ENCODE measurements at places on chromosomes 1 and 21.
A peak's percentile ranks its signal among the peaks of the same experiment; 100 is the strongest.

- no peak for DNase-seq
These were observed 38.5 kb downstream of the OBSCN start for GRCh38 chr1:228246216-228246900.

DNA sequence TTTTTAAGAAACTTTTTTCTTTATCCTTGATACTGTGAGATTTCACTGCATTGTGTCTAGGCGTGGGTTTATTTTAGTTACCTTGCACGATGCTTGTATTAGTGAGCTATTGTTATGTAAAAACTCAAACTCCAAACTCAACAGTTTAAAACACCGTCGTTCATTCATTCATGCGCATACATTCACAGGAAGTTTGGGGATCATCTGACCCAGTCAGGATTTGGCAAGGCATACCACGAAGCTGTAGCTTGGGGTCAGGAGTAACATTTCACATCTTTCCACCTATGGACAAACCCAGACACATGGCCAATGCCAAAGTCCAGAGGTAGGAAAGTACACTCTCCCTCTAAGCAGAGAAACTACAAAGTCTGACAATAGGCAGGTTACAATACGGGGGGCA lies 324.6 kb upstream of the CHRM3 start:
- DNase-seq = no peak

GRCh38 chr1:229643996-229644745 lies 18.1 kb downstream of the URB2 start:
- DNase-seq = no peak

GRCh38 chr1:115479055-115479482 lies 141.0 kb upstream of the NGF start:
- DNase-seq = no peak

- DNase-seq = peak; percentile 62
These were observed 500 bp downstream of the EPHA10 start for GRCh38 chr1:37764414-37764825.

DNA sequence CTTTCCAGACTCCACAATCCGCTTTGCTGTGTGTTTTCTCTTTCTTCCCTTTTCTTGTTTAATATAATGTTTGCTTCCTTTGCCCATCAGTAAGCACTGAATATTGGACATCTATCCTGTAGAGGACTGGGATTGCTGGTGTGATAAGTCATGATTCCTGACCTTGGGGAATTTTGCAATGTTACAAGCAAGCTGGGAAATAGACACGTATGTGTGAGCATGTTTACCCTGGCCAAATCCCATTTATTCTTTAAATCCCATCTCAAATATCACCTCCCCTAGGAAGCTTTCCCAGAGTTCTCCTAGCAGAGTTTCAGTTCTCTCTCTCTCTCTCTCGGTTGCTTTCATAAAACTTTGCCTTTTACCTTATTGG lies 155.3 kb downstream of the ROR1 start:
- no peak for DNase-seq

- peak; percentile 12 for DNase-seq
These were observed 258.7 kb downstream of the AGBL4 start for GRCh38 chr1:49765034-49765433.

Data from OCI-M1 (cell line).